ENCODE measurements at places on chromosomes 7 and 10.

GRCh38 chr7:119197877-119198527, 973.5 kb downstream of the ANKRD7 start:
- DNase-seq, result peak; percentile 25

GRCh38 chr10:75493464-75493863, 62.0 kb downstream of the LRMDA start:
- no peak for DNase-seq

GRCh38 chr10:129908406-129908805, 55.7 kb downstream of the EBF3 start:
- no peak for DNase-seq

- DNase-seq, result peak; percentile 28
These were observed 160.9 kb upstream of the BMPER start for GRCh38 chr7:33744293-33745075.

All from endothelial cell (in vitro differentiated cells).